Right lung (tissue), 10 donors: ENCODE measurements at places on chromosomes 1 and 21.

GRCh38 chr1:161497961-161498360 is 7.3 kb upstream of the FCGR2A start:
- no peak for DNase-seq

GRCh38 chr21:39800311-39800710 is 55.3 kb downstream of the IGSF5 start:
- peak; percentile 25 for DNase-seq

GRCh38 chr1:97630281-97630680 is 290.6 kb downstream of the DPYD start:
- no peak for DNase-seq

DNA sequence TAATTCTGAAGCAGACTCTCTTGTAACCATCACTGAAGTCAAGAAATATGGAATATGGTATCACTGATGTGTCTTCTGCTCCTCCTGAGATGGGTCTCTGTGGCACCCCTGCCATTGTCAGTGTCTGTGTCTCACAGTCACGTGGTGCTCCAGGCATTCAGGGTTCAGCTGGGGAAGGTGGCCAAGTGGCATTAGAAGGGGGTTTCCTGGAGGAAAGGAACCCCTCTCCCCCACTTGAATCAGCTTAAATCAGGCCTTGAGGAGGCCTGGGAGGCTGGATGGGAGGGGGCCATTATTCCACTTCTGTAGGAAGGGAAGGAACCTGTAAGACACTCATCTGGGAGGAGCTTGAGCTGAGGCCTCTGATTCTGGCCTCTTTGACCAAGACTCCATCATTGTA is 20.5 kb downstream of the CYP4B1 start:
- no peak for DNase-seq

- no peak for DNase-seq
These were observed 5.8 kb upstream of the TGFB2 start for GRCh38 chr1:218339267-218339831.

GRCh38 chr1:227440182-227440581 is 121.9 kb upstream of the CDC42BPA start:
- DNase-seq: no peak

GRCh38 chr1:68279846-68280245 is 47.5 kb upstream of the WLS start:
- DNase-seq: no peak

GRCh38 chr21:39065917-39066316 is 117.3 kb downstream of the PSMG1 start:
- no peak for DNase-seq

DNA sequence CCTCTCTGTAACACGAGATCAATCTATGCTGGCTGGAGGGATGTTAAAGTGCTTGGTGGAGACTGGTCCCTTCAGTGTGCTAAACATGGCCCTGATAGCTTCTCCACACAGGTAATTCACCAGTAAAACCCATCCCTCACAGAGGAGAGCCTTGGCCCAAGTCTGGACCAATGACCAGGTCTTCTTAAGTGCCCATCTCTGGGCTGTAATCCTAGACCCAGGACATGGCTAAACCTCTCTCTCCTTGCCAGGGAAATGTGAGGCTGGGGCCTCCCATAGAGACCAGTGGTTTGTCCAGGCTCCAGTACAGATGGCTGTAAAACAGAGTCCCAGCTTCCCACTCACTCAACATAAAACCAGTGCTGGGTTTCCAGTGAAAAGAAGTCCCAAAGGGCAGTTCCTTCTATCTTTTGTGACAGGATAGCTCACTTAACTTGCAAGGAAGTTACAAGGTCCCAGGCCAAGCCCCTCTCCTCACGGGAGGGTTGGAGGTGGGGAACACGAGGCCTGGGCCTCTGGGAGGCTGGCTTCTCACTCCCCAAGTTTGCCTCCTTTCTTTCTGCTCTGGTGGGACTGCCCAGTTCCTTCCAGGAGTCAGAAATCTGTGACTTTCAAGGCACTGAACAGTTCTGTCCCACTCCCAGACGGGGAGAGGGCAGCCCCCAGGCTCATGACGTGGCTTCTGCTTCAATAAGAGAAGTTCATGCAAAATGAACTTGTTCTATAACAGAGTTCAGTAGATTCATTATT is 2.2 kb upstream of the KIF17 start:
- no peak for DNase-seq

GRCh38 chr1:47418681-47419325 is 2.7 kb downstream of the FOXE3 start:
- DNase-seq: no peak

DNA sequence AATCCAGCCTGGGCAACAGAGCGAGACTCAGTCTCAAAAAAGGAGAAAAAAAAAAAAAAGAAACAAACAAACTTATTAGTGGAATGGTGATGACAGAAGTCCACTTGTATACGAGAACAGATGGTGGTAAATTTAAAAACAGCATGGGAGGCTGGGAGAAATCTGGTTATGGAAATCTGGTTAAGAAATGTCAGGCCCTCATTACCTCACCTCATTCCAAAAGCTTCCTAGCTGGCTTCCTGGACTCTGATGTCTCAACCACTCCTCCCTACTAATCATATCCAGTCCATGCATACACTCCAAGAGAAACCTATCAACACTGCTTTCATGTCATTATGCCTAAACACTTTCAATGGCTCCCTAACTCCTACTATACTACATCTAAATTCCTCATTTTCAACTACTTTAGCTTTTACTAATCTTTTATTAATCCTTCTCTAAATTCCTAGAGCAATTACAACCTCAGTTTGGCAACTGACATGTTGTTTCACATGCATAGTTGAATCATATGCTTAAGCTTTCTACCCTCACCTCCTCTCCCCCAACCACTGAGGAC is 52.9 kb downstream of the FOXJ3 start:
- DNase-seq: no peak

DNA sequence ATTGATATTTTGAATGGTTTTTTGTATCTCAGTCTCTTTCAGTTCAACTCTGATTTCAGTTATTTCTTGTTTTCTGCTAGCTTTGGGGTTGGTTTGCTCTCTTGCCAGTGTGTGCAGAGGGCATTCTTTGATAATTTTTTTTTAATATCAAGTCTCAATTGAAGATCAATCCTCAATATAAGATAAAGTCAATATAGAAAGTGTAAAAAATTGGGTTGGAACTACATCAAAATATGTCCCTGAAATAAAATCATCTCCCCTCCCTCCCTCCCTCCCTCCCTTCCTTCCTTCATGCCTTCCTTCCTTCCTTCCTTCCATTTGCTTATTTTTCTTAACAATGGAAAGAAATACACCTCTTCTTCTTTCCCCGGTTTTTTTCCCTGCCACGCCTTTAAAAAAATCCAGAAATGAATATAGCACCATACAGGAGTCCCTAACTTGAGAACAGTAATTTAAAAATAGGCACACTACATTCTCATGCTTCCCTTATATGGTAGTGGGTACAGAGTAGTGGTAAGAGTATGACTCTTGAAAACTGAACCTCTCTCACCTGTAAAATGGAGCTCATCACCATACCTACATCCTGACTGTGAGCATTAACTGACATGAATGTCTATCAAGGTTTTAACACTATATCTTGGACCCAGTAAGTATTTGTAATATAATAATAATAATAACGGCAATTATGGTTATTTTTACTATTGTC is 221.9 kb downstream of the GIPC2 start:
- DNase-seq: no peak

GRCh38 chr1:28172713-28173150 is 3.8 kb downstream of the PTAFR start:
- DNase-seq: no peak

- DNase-seq: no peak
These were observed 12.1 kb upstream of the DEGS1 start for GRCh38 chr1:224170748-224171478.

DNA sequence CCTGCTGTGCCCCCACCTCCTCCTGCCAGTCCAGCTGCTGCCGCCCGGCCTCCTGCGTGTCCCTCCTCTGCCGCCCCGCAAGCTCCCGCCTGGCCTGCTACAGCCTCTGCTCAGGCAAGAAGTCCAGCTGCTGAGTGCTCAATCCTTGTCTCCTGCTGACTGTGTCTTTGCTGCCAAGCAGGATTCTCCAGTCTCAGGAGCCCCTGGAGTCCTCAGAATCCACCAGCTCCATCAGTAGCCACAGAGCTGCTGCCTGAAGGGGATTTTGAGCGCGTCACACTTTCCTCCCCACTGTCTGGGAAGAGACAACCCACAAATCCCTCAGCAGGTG is 973 bp downstream of the KRTAP10-11 start:
- no peak for DNase-seq

DNA sequence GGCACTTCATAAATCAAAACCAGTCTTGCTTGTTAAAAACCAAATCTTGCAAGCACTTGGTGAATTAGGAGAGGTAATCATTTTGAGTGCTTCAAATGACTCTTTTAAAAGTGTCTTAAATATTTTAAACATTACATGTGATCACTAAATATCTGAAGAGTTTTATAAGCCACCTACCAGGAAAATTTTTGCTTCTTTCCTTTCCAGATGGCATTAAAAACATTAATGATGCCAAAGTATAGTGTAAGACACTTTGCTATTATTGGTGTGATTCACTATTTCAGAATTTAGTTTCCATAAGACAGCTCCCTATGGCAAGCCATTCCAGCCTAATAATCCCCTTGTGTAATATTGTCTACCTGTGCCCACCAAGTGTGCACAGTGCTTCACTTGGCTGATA is 548.8 kb upstream of the ADAMTS5 start:
- no peak for DNase-seq

- no peak for DNase-seq
These were observed 131.5 kb downstream of the CNIH3 start for GRCh38 chr1:224747578-224747977.

DNA sequence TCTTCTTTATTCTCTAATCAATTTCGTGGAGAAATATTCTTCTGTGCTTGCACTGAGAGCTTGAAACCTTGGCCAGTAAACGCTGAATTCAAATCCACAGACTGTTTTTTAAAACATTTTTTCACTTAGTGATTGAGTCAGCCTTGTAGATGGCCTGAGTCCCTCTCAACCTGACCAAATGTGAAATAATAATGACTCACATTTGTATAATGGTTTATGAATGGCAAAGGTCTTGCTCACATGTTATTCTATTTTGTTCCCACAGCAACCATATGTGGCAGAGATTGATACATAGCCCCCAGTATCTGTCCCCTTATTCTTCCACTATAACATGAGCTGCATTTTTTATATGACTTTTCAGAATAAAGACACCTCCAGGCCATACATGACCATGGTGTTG is 47.8 kb upstream of the CCDC190 start:
- DNase-seq: no peak

GRCh38 chr1:223759273-223759672 is 46.9 kb downstream of the CAPN2 start:
- DNase-seq: no peak

- DNase-seq: peak; percentile 52
These were observed 230.4 kb downstream of the DNM3 start for GRCh38 chr1:172071746-172072145.

DNA sequence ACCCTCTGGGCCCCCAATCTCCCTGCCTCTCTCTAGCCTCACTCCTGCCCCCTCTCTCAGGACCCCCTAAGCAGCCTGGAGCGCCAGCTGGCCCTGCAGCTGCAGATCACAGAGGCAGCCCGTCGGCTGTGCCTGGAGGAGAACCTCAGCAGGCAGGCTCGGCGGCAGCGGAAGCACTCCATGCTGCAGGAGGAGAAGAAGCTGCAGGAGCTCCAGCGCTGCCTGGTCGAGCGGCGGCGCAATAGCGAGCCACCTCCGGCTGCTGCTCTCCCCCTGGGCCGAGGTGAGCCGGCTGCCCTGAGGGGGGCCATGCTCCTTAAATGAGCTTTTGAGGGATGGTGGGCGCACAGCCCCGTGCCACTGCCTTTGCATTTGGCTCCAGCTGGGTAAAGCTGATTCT is 6.2 kb downstream of the INAVA start:
- no peak for DNase-seq

- DNase-seq: no peak
These were observed 26.4 kb downstream of the LAMB3 start for GRCh38 chr1:209625791-209626285.

- no peak for DNase-seq
These were observed 89.7 kb upstream of the RUNX1 start for GRCh38 chr21:35138665-35139381.

DNA sequence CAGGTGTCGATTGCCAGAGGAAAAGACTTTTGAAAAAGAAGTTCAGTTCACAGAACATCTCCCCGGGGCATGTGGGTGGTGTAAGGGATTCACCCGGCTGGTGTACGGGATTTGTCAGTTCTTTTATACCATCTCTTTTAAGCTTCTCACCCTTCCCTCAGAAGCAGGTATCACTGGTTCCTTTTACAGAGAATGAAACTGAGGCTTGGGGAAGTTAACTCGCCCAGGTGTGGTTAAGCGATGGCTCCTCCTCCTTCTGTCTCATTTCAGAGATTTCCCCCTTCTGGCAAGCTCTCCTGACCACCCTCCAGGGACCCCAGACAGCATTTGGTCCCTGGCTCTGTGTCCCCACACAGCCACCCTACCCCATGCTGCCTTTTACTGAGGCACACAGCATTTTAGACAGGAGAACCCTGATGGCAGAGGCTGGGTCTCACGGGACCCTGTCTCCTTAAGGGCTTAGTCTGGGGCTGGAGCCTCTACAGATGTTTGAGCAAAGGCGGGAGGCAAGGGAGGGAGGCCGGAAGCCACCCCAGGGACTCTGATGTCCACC is 2.8 kb upstream of the ECE1 start:
- DNase-seq: no peak

DNA sequence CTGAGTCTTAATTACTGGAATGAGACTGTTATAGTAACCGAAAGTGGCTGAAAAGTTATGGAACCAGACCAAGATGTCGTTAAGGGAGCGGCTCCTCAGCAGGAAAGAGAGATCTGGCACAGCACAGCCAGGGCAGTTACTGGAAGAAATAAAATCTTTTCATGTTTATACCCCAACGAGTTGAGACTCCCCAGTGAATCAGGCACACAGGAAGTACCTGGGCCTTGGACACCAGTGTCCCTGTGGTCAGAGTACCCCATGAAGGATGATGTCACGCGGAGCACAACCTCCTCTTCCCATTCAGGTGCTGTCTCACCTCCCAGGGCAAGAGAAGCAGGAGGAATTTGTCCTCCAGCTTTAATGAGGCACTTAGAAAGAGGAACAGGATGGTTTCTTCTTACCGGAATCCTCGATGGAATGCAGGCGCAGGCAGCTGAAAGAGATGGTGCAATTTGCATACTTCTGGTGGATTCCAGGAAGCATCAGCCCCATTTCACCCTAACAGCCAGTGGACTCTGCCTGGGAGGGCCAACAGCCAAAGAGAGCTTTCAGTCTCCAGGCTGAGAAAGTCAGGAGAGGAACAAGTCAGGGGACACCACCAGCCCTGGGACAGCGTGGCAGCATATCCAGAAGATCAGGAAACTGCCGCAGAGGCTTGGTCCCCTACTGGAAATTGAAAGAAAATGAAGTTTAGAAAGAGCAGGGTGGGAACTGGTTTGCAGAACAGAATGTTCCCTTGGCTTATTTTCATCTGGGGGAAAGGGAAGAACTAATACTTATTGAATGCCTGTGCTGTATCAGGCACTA is 35.9 kb upstream of the CTTNBP2NL start:
- no peak for DNase-seq

- DNase-seq: no peak
These were observed 9.3 kb upstream of the DPYD start for GRCh38 chr1:97929874-97930851.
